Hippocampal formation (tissue), 2 donors: ENCODE measurements at places on chromosomes 4 and X.

DNA sequence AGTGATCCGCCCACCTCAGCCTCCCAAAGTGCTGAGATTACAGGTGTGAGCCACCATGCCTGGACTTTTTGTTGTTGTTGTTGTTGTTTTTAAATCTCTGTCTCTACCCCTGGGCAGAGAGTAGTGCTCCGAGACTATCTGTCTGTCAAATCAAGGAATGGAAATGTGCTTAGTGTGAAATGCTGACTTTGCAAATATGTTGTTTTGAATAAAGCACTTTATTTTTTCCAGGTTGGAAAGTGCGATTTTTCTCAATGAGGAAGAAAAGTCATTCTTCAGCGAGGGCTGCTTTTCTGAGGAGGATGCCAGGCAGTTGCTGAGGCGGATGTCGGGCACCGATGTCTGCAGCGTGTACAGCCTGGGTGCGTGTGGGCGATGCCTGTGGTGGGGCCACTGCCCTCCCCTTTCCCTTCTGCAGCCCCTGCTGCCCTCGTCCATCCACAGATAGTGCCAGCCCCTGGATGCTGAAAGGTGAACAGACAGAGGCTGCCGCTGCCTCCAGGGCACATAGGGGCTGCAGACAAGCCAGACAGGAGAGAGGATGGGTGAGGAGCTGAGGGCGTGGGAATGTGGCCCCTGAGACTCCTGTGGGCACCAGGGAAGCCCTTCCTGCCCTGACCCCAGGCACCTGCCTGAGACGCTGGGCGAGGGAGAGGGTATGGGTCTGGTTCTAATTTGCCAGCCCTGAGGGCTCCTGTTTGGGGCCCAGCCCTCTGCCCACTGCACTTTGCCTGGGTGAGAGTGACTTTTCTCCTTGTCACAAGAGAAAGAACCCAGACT lies 23.7 kb downstream of the SH3TC1 start:
- DNase-seq, result no peak

GRCh38 chr4:1795299-1796195 lies 2.5 kb downstream of the FGFR3 start:
- DNase-seq, result no peak

- DNase-seq, result no peak
Measured at GRCh38 chr4:34183926-34184325, 2060.4 kb downstream of the ARAP2 start.

- DNase-seq, result no peak
Measured at GRCh38 chr4:104486716-104487504, 7.8 kb downstream of the CXXC4 start.

DNA sequence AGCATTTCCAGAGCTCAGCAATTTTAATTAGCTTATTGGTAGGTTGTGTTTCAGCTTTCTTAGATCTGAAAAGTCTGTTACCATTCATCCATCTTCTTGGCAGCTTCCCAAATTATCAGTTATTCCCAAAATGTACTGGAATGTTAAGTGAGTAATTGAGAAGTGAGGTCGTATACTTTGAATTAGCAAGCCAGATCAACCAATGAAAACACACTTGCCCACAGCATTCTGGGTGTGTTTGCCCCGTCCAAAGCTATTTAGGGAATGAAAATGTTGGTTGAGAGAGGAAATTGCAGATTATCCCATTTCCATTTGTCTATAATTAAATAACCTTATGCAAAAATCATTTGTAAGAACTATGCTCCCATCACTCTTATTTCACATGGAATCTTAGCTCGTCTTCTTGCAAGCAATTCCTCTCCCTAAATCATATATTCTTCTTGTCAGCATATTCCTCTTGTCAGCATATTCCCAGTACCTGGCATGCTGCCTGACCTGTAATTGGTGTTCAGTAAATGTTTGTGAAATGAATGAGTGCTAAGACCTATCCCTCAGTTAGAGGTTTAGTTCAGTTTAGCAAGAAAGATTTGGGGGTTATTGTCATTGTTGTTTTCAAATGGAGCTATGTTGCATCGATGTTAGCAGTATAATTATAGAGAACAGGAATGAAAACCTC lies 23.3 kb upstream of the ANTXR2 start:
- no peak for DNase-seq

- no peak for DNase-seq
Measured at GRCh38 chr4:113109106-113109718, 59.8 kb downstream of the ANK2 start.

DNA sequence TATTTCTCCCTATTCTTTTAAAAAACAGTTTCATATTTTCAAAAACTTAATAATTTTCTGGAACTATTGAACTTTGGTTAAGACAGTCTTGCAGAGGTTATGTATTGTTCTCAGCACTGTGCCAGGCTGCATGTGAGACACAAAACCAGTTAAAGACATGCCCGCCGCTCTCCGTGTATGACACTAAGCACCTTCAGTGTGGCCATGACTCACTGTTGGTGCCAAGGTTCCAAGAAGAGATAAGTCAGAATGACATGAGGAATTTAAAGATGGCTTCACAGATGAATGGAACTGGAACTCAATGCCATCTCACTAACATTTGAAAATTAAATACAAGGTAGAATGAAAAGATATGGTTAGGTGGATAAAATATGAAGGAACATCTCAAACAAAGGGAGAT lies 525.5 kb upstream of the ZFP42 start:
- DNase-seq, result no peak

GRCh38 chr4:119490335-119490734 lies 138.3 kb downstream of the PDE5A start:
- no peak for DNase-seq

- DNase-seq, result no peak
Measured at GRCh38 chr4:132572210-132572609, 576.9 kb upstream of the PCDH10 start.

DNA sequence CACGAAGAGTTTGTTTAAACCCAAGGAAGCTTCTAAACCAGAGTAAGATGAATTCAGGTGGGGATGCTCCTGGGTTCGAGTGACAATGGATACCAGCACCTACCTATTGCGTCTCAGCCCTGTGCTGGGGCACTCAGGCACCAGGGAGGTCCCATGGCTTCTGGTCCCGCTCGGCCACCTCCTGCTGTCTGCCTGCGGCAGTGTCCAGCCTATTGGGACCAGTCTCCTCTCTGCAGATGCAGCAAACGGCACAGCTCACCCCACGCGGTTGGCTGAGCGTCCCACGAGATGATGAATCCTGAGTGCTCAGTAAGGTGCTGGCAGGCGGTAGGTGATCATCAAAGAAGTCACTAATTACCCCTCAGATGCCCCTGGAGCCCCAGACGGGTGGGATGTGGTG lies 75.2 kb downstream of the ACOX3 start:
- DNase-seq, result no peak

DNA sequence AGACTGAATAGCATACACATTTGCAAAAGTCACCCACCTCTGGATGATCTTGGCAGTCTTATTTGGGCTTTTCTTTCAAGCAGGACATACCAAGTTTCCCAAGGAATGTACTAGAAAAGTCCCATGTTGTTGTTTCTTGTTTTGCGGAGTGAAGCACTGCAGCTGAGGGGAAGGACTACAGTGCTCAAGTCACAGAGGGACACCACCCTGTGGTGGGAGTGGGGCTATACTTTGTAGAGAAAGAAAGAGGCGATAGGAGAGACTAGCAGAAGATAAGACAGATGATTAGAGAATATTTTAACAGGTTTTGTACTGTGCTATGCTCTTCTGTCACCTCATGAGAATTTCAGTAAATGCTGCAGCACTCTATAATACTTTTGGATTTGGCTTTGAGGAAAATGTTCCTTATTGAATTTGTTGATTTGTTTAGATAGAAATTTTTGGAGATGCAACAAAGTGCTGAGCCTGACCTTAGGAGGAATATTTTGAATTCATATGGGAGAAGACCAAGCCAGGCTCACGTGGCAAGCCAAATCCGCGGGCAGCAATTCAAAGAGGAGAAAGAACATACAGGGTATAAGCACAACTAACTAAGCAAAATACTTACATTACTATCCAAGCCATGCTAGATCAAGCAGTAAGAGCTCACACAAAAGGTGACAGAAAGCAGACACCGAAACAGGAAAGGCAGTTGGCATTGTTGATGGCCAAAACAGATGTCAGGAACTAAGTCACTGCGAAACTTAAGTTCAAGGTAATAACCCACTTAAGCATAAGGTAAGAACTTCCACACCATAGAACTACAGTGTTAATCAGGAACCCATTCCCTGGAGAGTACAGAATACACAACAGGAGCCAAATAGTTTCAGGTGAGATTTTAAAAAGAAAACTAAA lies 280.3 kb upstream of the INTU start:
- DNase-seq, result no peak

GRCh38 chrX:34382416-34382815 lies 250.3 kb upstream of the FAM47A start:
- no peak for DNase-seq

- DNase-seq, result no peak
Measured at GRCh38 chr4:128847082-128847724, 37.7 kb downstream of the JADE1 start.

- DNase-seq, result peak; percentile 9
Measured at GRCh38 chrX:7133050-7133440, 14.5 kb upstream of the STS start.
